ENCODE measurements at places on chromosomes 2 and 18.

DNA sequence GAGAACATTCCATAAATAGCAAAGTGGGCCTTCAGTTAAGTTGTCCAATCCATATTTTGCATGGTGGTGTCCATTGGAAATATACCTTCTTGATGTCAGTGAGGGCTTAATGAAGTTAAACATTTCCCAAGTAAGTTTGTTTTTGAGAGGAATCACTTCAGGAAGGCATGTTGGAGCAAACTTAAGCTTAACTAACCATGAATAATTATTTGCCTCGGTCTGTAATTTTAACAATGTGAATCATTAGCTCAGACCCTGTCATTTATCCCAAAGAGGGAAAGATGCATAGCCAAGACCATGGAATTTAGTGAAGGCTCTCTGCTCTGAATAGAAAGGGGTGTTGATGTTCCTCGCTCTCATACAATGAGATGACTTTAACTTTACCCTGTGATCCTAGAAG lies 47.4 kb downstream of the SPATS2L start:
- DNase-seq = no peak

GRCh38 chr2:140154706-140155105 lies 1374.5 kb upstream of the NXPH2 start:
- DNase-seq = no peak

GRCh38 chr2:102397209-102397608 lies 25.8 kb upstream of the IL18RAP start:
- DNase-seq = no peak

DNA sequence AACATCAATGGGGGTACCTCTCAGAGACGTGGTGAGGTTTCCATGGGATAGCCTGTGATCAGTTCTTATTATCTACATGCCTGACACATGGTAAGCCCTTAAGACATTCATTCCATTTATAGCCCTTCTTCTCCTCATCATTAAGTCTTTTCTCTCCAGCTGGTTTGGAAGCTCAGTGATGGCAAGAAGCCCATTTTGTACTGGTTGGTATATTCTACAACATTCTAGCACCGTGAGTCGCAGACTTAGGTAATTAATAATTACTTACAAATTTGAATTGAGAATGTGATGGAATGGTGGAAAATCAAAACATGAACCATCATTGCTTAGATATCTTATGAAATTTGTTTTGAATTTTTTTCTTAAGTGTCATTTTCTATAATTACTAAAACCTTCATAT lies 472.6 kb downstream of the DLGAP1 start:
- no peak for DNase-seq

DNA sequence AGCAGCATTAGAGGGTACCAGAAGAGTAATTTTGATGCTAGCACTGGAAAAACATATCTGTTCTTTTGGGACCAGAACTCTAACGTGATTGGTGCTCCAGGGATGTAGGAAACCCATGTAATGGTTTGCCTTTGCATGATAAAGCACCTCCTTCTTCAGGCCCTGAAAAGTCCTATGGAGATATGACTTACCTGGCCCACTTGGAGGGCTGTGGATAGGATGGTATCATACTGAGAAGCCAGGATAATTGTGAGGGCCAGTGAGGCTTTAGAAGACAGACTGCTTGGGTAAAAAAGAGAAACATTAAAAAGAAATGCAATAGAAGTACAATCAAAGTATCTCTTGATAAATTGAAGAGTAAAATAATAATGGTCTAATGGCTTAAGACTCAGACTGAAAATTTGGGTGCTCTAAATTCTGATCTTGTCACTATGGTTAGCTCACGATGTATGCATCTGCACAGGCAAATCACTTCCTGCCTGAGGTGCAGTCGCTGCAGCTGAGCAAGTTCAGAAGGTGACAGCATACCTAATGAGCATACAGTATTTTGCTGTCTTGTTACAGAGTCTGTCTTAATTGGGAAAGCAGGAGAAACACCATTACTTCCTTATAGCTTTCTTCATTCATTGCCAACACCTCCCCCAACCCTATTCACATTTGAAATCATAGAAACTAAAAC lies 371.5 kb downstream of the NUP35 start:
- DNase-seq = no peak

GRCh38 chr2:177574356-177574755 lies 181.8 kb downstream of the AGPS start:
- DNase-seq = no peak

DNA sequence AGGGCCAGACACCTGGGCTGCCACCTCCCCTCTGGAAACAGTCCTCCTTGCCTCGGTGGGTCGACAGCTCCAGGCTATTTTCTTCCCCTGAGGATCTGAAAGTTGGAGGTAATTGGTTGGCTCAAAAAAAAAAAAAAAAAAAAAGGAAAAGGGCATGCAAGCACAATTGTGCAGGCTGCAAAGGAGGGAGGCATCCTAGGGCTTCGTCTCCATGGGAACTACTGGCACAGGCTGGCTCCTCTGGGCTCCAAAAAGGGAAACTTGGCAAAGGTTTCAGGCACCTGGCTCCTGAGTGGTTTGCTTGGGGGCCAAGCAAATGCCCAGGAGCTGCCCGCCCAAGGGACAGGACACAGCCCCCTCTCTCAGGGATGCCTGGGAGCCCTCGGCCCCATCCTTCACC lies 1.1 kb upstream of the KCNIP3 start:
- DNase-seq = no peak

GRCh38 chr2:3633982-3634595 lies 23.9 kb upstream of the ALLC start:
- DNase-seq = no peak

GRCh38 chr2:167784084-167784425 lies 463.3 kb downstream of the STK39 start:
- DNase-seq = no peak

DNA sequence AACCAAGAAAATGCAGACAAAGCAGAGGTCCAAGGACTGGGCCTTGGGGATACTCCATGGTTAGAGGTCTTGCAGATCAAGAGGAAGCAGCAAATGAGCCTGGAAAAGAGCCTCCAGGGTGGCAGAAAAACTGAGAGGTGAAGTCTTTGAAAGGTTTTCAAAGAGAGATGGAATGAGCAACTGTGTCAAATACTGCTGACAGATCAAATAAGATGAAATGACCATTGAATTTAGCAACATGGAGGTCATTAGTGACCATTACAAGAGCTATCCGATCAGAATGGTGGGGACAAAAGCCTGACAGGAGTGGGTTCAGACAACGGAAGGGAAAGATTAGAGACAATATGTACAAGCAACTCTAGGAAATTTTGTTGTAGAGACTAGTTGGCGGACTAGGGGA lies 1.5 kb downstream of the CLHC1 start:
- no peak for DNase-seq

DNA sequence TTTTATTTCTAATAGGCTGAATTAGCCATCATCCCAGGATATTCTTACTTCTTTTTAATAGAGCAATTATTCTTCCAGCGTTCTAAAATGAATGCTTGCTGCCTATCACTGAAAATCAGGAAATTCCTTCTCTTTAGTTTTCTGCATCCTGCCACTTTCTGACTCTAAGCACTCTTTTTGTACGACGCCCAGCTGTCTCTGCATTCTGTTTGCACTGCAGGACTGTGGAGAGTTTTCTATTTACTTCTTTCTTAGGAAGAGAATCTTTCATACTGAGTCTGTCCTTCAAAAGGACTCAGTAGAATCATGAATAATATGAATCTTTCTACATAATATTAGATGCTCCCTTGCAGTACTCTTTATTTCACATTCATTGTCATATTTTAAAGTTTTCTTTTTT lies 360.4 kb upstream of the DSEL start:
- no peak for DNase-seq

GRCh38 chr2:241381872-241382271 lies 25.8 kb downstream of the FARP2 start:
- no peak for DNase-seq

DNA sequence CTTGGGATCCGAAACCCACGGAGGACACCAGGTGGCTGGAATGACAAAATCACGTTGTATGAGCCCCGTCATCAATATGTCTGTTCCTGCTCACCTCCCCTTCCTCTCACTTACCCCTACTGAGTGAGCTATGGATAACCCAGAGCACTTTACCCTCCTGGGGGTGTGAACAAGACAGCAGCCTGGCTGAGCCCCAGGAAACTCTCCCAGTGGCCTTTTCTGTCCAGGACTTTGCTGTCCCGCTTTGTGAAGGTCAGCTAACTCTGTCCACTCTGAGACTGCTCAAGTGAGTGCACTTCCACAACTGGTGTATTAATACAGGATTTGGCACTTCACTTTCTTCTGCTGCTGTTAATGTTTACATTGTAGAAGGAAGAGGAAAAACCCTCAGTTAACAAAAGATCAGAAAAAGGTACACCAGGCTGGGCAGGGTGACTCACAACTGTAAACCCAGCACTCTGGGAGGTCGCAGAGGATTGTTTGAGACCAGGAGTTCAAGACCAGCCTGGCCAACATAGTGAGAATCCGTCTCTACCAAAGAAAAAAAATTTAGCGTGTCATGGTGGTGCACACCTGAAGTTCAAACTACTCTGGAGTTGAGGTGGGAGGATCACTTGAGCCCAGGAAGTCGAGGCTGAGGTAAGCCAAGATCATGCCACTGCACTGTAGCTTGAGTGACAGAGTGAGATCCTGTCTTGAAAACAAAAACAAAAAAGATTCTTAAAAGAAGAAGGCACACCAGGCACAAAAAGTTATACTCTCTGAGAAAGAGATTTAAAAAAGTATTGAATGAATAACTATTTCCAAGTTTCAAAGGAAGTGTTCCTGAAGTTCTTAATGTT lies 90.3 kb downstream of the CLHC1 start:
- DNase-seq = no peak

DNA sequence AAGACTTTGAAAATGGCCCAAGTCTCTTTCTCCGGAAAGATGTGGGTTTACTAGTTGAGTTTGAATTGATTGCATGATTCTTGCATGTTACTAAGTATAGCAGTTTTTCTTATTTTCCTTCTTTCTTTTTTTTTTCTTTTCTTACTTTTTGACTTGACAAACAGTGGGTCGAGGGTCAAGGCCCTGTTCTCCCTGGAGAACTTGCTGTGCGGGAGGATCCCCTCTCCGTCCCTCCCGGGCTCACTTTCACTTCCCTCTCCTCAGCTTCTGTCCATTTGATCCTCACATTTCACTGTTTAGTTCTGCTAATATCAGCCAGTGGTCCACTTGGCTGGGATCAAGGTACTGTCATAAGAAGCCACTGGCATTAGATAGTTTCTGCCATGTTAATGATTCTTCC lies 767.4 kb downstream of the TDRD15 start:
- no peak for DNase-seq

GRCh38 chr2:233414777-233415570 lies 60.7 kb downstream of the DGKD start:
- DNase-seq = no peak

- DNase-seq = no peak
Observed at GRCh38 chr2:119960821-119961220, 52.1 kb upstream of the EPB41L5 start.

DNA sequence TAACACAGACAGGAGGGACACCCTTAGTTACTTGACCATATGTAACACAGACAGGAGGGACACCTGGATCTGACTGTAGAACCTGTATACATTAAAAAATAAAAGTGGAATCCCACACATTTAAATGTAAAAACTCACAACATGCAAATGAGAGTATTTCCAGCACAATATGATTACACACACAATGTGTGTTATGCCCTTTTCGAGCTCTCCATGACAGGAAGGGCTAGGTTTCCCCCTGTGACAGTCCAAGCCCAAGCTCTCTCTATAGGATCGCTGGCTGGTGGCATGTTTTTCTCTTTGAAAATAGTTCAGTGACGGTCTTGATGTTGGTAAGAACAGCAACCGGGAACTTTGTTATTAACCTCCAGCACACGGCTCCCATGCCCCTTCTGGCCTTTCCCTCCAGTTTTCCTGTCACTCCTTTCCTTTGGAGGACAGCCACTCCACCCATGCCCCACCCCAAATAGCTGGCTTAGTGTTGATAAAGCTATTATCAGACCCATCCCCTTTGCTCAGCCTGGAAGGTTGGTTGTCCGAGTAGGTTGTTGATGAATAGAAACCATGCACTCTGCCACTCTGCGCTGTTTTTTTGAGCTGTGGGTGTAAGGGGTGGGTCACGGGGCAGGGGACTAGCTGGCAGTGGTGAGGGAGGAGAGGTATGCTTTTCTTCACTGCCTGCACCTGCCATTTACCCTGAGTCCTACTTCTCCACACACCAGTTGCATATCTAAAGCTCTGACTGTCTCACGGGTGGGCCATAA lies 2.7 kb downstream of the RASGRP3 start:
- DNase-seq = no peak
